ENCODE measurements at places on chromosomes 7 and 10.

- DNase-seq: no peak
Measured at GRCh38 chr10:32323051-32323450, 23.9 kb downstream of the EPC1 start.

- no peak for DNase-seq
Measured at GRCh38 chr7:116810267-116811116, 51.9 kb upstream of the CAPZA2 start.

DNA sequence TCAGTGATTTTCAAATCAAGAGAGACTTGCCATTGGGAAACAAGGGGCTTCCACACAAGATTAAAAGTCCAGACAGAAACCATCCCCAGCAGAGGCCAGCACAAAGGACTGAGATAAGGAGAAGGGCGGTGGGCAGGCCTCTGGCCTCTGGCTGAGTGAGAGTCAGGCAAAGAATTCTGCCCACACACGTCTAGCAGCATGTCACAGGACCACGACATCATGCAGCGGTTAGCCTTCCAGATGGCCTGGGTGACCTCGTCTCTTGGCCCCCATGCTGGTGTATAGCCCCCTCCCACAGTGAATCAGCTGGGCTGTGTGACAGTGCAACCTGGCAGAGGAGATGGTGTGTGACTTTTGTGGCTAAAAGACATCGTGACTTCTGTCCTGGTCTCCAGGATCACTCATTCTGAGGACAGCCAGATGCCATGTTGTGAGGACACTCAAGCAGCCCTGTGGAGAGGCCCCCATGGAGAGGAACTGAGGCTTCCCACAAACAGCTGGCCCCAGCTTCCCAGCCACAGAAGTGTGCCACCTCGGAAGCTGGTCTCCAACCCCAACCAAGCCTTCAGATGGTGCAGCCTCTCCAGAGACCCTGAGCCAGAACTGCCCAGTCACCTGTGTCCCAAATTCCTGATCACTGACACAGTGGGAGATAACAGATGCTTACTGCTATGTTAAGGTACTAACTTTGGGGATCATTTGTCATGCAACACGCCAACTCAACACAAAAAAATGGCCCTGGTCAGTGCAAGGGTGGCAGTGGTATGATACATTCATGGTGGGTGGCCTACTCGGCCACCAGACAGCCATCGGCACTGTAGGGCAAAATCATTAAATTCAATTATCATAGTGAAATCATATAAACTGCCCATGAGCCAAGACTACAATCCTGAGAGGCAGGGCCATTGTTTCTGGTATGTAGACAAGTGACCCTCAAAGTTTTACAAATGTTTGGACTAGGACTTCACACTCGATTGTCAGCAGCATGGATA is 73.2 kb downstream of the TNS3 start:
- no peak for DNase-seq

DNA sequence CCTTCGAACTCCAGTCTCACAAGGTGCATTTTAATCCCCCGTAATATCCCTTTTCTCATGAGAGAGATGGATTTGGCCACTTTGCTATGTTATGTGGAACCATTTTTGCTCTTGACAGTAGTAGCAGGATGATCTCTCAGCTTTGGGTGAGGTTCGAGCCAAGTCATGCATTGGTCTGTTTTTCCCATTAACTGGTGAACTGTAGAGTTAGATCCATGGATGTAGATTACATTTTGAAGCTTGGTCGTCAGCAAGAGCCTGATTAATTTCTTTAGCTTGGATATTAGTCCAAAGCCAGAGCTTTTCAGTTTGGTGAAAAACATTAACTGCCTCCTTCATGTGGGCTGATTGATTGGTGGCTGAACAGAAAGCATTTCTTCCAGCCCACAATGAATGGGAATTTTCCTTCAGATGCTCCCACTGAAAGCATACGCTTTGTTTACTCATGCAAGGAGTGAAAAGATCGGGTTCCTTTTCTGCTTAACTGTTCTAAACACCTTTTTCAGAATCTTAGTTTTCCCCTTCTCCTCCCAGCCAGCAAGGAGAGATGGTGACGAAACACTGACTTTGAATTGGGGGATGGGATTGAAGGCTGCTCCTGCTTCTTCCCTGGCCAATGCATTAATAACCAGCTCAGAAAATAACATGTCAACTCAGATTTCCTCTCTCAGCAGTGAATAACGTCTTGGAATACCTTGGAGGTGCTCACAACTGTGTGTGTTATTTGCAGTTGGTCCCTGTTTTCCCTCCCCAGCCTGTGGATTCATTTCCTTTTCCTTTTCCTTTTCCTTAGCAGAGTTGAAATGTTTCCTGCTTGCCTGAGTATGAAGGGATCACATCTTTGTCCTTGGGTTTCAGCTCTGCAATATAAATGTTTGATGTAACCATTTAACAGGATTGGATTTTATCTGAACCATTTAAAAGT is 351.8 kb upstream of the FZD8 start:
- no peak for DNase-seq

GRCh38 chr7:127954357-127954748 is 76.9 kb downstream of the LRRC4 start:
- no peak for DNase-seq

DNA sequence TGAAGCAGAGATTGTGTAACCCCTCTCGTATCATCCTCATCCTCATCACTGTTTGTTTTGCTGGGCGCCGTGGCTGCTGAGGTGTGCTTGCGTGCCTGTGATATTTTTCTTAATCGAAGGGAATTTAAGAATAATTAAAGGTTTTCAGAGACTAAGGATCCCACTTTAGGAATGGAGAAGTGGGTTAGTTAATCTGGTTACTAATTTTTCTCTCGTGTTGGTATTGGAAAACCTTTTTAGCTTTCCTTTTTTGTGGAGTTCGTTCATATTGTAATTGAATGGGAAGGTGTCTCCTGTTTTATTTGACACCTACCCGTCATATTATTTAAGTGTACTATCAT is 1.3 kb downstream of the UBN2 start:
- no peak for DNase-seq

- DNase-seq: no peak
Measured at GRCh38 chr10:127153181-127153580, 43.2 kb downstream of the INSYN2A start.

Data from ecto neural progenitor cell (in vitro differentiated cells).